CD8-positive, alpha-beta T cell (primary cell): ENCODE measurements at places on chromosomes 16 and 17. TPM values are rescaled to one million over a fixed set of nuclear protein-coding genes. Genes with fewer than 3 reads are reported as not detected.
A peak's percentile ranks its signal among the peaks of the same experiment; 100 is the strongest.

Gene C17orf113
- 0.22 TPM for total RNA-seq

Gene LITAFD
- total RNA-seq: not detected

Gene KRT40
- total RNA-seq: not detected

Gene SCN4A
- total RNA-seq: 0.14 TPM

Gene KRT32
- not detected for total RNA-seq

DNA sequence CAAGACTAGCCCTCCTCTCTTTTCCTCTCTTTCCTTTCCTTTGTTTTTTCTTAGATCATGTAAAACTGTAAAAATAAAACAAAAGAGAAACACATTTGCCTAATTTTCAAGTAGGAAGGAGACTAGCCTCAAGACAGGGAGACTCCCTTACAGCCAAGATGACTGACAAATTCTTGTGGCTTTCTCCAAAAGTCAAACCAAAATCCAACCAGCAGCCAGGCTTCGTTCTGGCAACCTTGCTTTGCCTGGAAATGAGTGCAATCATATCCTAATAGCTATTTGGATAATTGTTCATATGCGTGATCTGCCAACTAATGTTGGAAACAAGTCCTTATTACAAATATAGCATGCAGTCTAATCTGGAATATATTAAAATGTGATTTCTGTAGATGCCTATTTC is 868.9 kb upstream of the SOX9 start:
- no peak for DNase-seq

DNA sequence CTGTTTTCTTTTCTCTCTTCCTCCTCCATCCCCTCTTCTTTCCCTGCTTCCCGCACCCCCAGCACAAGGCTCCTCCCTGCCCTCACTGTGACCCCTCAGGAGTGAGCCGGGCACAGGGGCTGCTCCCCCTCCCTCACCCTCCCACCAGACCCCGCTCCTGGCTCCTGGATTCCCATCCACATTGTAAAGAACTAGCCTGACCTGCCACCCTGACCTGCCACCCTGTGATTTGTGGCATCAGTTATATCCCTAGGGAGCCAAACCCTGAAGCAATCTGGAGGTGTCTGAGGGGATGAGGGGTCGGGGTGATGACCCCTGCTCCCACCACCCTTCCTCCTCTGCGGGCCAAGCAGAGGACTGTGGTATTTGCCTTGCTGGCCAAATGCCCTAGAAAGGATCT is 98.0 kb upstream of the LHX1 start:
- DNase-seq: no peak

- no peak for DNase-seq
These were observed 35.3 kb downstream of the HIC1 start for GRCh38 chr17:2090210-2090641.

- no peak for DNase-seq
These were observed 21.4 kb downstream of the RPS6KB1 start for GRCh38 chr17:59914274-59914854.

GRCh38 chr17:56624309-56624708 is 30.8 kb downstream of the NOG start:
- DNase-seq: no peak

DNA sequence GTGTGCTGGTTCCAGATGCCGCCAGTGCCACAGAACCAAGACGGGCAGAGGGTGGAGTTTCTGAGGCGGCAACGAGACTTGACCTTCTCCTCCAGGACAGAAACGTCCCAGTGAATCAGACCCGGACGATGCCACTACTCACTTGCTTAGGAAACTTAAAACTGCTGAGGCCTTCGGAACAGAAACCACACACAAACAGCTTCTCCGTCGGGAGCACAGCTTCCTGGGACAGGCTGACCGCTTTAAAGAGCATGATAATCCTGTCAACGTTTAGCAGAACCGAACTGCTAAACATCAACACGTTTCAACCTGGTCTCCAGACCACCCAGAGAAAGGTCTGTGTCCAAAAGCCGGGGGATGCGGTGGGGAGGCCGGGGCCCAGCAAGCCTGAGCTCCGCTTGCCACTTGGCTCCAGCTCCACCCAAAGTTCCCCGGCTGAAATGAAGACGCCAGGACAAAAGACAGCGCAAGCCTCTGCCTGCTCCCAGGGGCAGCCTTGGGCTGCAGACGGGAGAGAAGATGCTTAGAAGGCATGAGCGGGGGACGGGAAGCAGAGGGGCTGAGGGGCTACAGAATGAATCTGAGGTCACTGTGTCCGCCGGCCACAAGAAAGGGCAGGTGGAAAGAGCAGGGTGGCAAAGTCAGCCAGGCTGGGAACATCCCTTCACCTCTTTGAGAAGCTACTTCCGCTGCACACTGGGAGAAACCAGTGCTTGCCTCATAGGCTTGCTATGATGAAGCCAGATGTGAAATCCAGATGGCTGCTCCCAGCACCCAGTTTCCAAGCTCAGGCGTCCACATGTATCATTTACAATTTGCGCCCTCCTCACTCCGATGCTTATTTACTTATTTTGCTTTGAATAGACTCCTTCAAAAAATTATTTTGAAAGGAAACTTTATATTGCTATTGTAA is 69.0 kb downstream of the MRM3 start:
- DNase-seq: no peak

GRCh38 chr16:27273670-27274423 is 5.3 kb upstream of the NSMCE1 start:
- DNase-seq: peak; percentile 14

DNA sequence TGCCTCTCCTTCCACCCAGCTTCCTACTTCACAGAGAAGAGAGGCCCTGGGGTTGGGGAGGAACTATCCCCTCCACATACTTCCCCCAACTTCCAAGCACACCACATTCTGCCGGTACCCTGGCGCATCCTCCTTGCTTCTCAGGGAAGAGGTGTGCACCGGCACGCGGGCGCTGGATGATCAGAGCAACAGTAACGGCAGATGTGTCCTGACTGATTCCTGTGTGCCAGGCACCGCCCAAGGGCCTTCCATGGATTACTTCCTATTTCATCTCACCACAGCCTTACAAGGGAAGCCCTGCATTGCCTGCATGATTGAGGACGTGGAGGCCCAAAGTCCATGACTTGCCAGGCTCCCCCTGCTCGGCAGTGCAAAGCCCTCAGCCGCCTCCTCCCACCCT is 21.1 kb upstream of the MLKL start:
- no peak for DNase-seq
